Heart left ventricle (tissue), 16 donors: ENCODE measurements at places on chromosomes 12 and 14.

DNA sequence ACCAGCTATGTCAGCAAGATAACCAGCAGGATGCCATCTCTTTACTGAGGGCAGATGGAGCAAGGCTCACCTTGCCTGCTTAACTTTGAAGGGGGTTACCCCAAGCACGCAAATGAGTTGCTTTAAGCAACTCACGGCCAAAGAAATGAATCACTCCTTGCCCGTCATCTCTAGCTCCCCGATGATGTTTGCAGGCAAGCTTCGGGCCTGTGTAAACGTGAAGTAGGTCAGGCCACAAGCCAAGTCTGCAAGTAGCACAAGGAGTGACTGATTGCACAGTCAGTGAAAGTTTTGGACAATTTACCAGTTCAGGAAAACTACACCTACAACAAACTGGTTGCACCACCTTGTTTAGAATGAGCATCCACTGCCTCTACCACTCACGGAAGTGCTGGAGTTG is 699.7 kb upstream of the TBX3 start:
- H3K4me3 ChIP-seq: no peak overlapping the region
- H3K36me3 ChIP-seq: no peaks in the 10 kb centered on the region
- H3K27me3 ChIP-seq: peaks cover 11% of the 10 kb centered on the region
- H3K4me1 ChIP-seq: no peaks in the 10 kb centered on the region
- no peak overlapping the region for H3K27ac ChIP-seq

GRCh38 chr12:38869036-38869435 is 36.4 kb downstream of the CPNE8 start:
- H3K27me3 ChIP-seq: no peaks in the 10 kb centered on the region
- no peaks in the 10 kb centered on the region for H3K36me3 ChIP-seq
- H3K4me1 ChIP-seq: no peaks in the 10 kb centered on the region

GRCh38 chr12:42590330-42590934 is 886 bp upstream of the PRICKLE1 start:
- H3K27me3 ChIP-seq: peaks cover 34% of the 10 kb centered on the region
- peaks cover 26% of the 10 kb centered on the region for H3K4me1 ChIP-seq
- H3K4me3 ChIP-seq: peak overlapping the region; percentile 97
- no peaks in the 10 kb centered on the region for H3K36me3 ChIP-seq
- peak; percentile 47 for DNase-seq

DNA sequence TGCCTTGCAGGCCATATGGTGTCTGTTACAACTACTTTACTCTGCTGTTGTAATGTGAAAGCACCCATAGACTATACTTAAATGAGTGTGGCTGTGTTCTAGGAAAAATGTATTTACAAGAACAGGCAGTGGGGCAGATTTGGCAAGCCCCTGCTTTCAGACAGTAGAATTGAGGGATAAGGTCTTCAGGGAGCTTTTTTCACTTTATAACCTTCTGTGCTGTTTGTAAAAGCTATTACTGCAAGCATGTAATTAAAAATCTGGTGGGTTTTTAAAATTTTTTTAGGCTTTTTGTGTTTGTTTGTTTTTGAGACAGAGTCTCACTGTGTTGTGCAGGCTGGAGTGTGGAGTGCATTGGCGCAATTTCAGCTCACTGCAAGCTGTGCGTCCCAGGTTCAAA is 73.9 kb downstream of the VEZT start:
- no peak overlapping the region for H3K4me3 ChIP-seq
- no peaks in the 10 kb centered on the region for H3K27me3 ChIP-seq
- H3K4me1 ChIP-seq: no peaks in the 10 kb centered on the region

DNA sequence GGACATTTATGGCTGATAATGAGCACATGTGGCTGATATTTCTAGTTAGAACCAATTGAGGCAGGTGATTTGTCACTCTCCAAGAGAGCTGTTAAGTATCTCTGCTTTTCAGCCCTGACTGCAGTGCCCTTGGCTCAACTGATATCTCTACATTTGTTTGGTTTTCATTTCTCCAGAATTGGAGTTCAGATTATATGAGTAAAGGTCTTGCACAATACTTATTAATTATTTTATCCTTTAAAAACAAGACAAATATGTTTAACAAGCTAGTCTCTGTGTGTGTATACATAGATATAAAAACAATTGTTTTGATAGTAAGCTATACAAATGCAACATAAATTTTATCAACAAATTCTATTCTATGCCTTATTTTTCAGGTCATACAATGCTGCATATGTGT is 105.2 kb downstream of the BRMS1L start:
- peaks cover 5% of the 10 kb centered on the region for H3K27me3 ChIP-seq
- H3K4me1 ChIP-seq: no peaks in the 10 kb centered on the region

DNA sequence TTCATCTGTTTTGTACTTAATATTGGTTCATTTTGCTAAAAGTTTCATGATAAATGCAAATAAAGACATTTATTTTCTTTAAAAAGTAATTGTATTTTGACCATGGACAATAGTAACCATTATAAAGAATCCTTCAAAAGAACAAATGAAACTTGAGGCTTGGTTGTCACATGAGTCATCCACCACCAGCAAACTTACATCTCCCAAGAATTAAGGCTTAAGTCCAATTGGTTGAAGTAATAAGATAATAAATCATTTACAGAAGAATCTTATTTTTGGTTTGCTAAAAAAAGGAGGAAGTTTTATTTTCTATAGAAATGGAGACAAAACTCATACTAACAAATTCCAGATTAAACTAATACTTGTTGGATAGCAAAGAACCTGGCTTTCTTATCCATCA is 84.8 kb upstream of the KITLG start:
- H3K4me1 ChIP-seq: no peaks in the 10 kb centered on the region
- H3K27me3 ChIP-seq: no peaks in the 10 kb centered on the region
- H3K4me3 ChIP-seq: no peak overlapping the region
- DNase-seq: no peak
- no peaks in the 10 kb centered on the region for H3K36me3 ChIP-seq

- H3K4me3 ChIP-seq: no peak overlapping the region
- peak overlapping the region; percentile 78 for H3K27ac ChIP-seq
- H3K27me3 ChIP-seq: no peaks in the 10 kb centered on the region
- peaks cover 59% of the 10 kb centered on the region for H3K36me3 ChIP-seq
These were observed 29.1 kb downstream of the ATG14 start for GRCh38 chr14:55382483-55382882.

DNA sequence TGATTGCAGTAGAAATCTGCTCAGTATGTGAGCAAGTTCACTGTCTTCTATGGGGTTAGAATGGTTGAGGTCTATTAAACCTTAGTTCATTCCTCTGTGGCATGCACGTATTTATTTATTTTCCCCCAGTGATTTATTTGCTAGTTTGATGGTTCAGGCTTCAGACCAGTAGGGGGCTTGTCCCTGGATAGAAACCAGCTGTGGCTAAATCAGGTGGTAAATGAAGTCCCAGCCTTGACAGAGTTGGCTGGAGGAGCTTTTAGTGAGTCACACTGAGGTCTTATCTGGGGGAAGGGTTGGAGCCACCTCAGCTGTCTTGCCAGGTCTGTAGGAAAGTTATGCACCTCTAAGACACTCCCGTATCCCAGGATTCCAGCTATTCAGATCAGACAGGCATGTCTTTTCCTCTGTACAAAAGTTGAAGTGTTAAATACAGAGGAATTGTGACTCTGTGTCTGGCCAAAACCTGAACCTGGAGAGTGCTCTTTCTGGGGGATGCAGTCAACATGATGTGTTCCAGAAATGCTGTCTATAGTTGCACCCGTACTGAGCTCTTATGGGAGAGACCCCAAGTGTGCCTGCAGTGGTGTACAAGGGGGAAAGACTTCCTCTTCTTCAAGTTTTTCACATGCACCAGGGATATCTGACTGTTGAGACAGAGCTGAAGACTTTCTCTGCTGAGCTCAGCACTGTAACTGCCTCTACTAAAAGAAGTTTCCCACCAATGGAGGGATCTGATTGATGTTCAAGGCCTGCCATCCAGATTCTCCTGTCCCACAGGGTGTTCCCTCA is 1322.1 kb downstream of the TMEM121 start:
- no peaks in the 10 kb centered on the region for H3K4me1 ChIP-seq
- H3K27ac ChIP-seq: no peak overlapping the region
- DNase-seq: no peak
- no peaks in the 10 kb centered on the region for H3K36me3 ChIP-seq
- H3K4me3 ChIP-seq: no peak overlapping the region
- H3K27me3 ChIP-seq: no peaks in the 10 kb centered on the region

GRCh38 chr12:5102261-5102789 is 58.6 kb downstream of the KCNA5 start:
- no peaks in the 10 kb centered on the region for H3K36me3 ChIP-seq
- H3K4me1 ChIP-seq: peaks cover 11% of the 10 kb centered on the region
- H3K27me3 ChIP-seq: no peaks in the 10 kb centered on the region
- no peak overlapping the region for H3K27ac ChIP-seq
- DNase-seq: no peak

DNA sequence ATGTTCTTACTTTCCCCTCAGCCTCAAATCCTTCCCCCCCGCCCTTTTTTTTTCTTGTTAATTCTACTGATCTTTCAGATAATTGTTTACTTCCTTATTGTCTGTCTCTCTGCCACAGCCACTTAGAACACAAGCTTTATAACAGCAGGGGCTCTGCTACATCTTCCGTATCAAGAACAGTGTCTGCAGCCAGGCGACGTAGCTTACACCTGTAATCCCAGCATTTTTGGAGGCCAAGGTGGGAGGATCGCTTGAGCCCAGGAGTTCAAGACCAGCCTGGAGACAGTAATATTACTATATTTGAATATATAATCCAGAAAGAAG is 5.4 kb downstream of the SOS2 start:
- H3K4me1 ChIP-seq: peaks cover 27% of the 10 kb centered on the region
- DNase-seq: no peak
- no peaks in the 10 kb centered on the region for H3K36me3 ChIP-seq
- H3K27ac ChIP-seq: peak overlapping the region; percentile 70
- no peak overlapping the region for H3K4me3 ChIP-seq
- no peaks in the 10 kb centered on the region for H3K27me3 ChIP-seq

DNA sequence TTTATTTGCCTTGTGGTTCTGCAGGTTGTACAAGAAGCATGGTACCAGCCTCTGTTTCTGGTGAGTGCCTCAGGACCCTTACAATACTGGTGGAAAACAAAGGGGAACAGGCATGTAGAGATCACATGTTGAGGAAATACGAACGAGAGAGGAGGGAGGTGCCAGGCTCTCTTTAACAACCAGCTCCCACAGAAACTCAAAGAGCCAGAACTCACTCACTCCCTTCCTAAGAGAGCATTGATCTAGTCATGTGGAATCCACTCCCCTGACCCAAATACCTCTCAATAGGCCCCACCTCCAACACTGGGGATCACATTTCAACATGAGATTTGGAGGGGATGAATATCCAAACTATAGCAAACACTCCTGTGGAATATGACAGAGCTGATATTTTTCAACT is 938.0 kb downstream of the GALC start:
- H3K4me3 ChIP-seq: no peak overlapping the region
- DNase-seq: no peak
- no peak overlapping the region for H3K27ac ChIP-seq
- no peaks in the 10 kb centered on the region for H3K36me3 ChIP-seq
- H3K4me1 ChIP-seq: no peaks in the 10 kb centered on the region
- no peaks in the 10 kb centered on the region for H3K27me3 ChIP-seq

DNA sequence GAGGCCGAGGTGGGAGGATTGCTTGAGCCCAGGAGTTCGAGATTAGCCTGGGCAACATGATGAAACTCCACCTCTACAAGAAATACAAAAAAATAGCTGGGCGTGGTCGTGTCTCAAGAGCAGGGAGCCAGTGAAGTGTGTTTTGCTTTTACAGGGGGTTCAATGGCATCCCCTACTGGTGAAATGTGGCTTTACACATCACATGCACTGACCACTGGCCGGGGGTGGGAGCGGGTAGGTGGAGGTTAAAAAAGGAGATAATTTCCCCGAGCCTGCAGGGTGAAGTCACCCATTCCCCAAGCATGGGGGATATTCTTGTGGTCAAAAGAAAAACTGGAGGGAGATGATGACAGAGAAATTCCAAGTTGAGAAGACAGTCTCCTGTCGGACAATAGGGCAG is 63.6 kb upstream of the PWP1 start:
- no peak for DNase-seq
- H3K4me1 ChIP-seq: no peaks in the 10 kb centered on the region
- no peaks in the 10 kb centered on the region for H3K27me3 ChIP-seq
- H3K27ac ChIP-seq: no peak overlapping the region

GRCh38 chr14:40122968-40123648 is 690.9 kb upstream of the FBXO33 start:
- no peak for DNase-seq
- H3K27me3 ChIP-seq: no peaks in the 10 kb centered on the region
- H3K36me3 ChIP-seq: no peaks in the 10 kb centered on the region
- H3K4me1 ChIP-seq: no peaks in the 10 kb centered on the region
- H3K27ac ChIP-seq: no peak overlapping the region
- no peak overlapping the region for H3K4me3 ChIP-seq

DNA sequence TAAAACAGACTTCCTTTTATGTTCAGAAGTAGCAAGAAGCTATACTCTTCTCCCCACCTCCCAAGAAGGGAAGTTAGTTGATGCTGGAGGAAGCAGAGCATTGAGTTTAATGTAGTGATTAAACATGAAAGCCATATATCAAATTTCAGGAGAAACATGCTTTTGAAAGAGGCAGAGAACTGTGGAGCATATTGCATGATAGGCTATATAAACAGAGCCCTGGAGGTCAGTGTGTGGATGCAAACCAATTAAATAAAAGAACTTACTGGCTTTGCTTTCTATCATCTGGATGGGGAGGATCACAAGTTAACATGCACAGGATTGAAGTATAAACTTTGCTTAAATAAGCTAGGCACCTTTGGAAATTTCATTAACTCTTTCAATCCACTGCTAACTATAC is 94.1 kb downstream of the MSRB3 start:
- H3K4me3 ChIP-seq: no peak overlapping the region
- no peaks in the 10 kb centered on the region for H3K27me3 ChIP-seq
- DNase-seq: no peak

DNA sequence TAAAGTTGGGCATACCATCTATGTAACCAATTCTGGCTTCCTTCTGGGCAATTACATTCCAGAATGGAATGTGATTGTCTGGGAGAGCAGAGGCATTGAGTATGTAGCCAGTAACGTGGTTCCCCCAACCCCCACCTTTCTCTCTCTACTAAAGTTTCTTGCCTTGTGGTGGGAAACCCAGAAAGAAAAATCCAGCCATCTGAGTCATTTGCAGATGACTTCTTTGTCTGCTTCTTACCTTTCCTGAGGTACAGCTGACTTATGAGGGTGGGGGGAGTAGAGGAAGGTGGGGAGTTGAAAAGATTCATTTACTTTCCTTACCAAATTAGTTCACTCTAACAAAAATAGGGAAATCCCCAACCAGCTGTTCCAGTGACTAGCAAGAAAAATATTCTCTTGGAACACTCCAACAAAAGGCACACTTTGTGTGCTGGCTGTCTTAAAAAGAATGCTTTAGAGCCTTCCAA is 112.1 kb upstream of the FRMD6 start:
- no peaks in the 10 kb centered on the region for H3K36me3 ChIP-seq
- DNase-seq: no peak
- no peak overlapping the region for H3K27ac ChIP-seq
- H3K4me3 ChIP-seq: no peak overlapping the region
- no peaks in the 10 kb centered on the region for H3K4me1 ChIP-seq
- H3K27me3 ChIP-seq: no peaks in the 10 kb centered on the region

- H3K27me3 ChIP-seq: no peaks in the 10 kb centered on the region
- no peak overlapping the region for H3K27ac ChIP-seq
- DNase-seq: no peak
- no peaks in the 10 kb centered on the region for H3K4me1 ChIP-seq
- H3K36me3 ChIP-seq: peaks cover 64% of the 10 kb centered on the region
- H3K4me3 ChIP-seq: no peak overlapping the region
These were observed 8.6 kb downstream of the RAB5B start for GRCh38 chr12:55982319-55982936.
